ENCODE measurements at places on chromosomes 16 and 17.
A peak's percentile ranks its signal among the peaks of the same experiment; 100 is the strongest.

GRCh38 chr16:11414815-11415775 lies 69.8 kb downstream of the RMI2 start:
- DNase-seq = no peak

DNA sequence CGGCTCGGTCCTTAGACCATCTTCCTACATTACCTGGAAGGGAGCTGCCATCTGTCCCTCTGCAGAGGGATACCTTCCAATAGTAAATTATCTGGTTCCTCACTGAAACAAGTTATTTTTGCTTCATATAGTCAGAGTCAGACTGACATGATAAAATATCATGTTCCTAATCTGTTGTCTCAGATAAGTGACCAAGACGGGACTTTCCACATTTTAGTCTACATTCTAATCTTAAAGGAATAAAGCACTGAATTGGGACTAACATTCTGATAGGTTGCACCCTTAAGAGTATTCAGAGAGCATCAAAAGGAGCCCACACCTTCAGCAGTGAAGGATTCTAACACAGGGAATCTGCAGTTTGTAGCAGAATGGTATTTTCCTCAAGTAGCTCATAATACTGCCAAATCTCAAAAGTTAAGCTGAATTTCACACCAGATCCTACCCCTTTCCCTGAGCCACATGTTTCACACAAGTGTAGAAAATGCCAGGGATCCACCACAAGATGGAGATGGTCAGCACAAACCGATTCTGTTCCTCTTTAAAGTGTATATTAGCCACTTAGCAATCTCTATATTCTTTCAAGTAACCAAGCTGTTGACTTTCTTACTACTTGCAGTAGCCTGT lies 13.4 kb downstream of the GINS2 start:
- DNase-seq = no peak

GRCh38 chr17:62616993-62617893 lies 10.2 kb upstream of the MRC2 start:
- DNase-seq = no peak

GRCh38 chr17:2904135-2904534 lies 107.9 kb downstream of the RAP1GAP2 start:
- no peak for DNase-seq

GRCh38 chr16:2096853-2097595 lies 38.7 kb downstream of the PKD1 start:
- DNase-seq = no peak

GRCh38 chr16:75947626-75948239 lies 221.4 kb upstream of the CPHXL start:
- no peak for DNase-seq

- DNase-seq = no peak
These were observed 2.1 kb downstream of the RGS9 start for GRCh38 chr17:65139101-65139764.

DNA sequence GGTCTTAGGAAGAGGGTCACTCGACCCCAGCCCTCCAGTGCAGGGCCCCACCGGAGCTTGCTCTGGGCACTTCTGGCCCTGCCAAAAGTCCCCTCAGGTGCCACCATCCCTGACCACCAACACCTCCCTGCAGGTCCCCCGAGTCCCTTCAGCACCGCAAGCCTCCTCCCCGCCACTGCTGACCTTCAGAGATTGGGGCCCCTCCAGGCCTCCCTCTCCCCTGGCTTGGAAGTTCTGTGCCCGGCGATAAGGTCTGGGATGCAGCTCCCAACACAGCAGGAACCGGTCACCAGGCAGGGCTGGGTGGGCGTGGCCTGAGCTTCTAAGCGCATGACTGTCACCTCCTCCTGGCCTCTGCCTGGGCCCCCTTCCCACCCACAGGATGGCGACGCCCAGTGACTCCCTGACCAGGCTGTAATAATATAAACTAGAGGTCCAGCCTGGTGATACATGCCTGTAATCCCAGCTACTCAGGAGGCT lies 11.2 kb downstream of the PIEZO1 start:
- no peak for DNase-seq

- DNase-seq = no peak
These were observed 117.4 kb downstream of the HIC1 start for GRCh38 chr17:2172077-2172851.

GRCh38 chr17:78739331-78739931 lies 42.6 kb downstream of the CYTH1 start:
- DNase-seq = no peak

GRCh38 chr17:17811381-17812210 lies 25.2 kb downstream of the SREBF1 start:
- no peak for DNase-seq

GRCh38 chr16:85921026-85921425 lies 22.1 kb downstream of the IRF8 start:
- no peak for DNase-seq

- no peak for DNase-seq
These were observed 10.6 kb downstream of the ATP6V0D1 start for GRCh38 chr16:67470359-67470758.

- no peak for DNase-seq
These were observed 3.8 kb upstream of the GCSH start for GRCh38 chr16:81099958-81100357.

DNA sequence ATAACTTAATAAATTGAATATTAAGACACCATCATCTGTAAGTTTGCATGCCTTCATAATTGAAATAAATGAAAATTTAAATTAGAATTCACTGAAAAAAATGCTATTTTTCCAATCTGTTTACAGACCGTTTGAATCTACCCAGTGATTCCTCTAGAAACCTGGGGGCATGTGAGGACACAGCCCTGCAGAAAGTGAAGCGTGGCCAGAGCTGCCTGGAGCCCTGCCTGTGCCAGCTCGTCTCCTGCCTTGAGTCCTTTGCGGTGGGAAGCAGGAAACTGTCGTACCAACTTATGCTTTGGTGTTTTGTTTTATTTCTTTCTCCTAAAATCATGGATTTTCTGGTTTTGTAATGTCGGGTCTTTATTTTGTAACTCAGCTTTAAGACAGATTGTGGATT lies 67.8 kb upstream of the FA2H start:
- DNase-seq = no peak

GRCh38 chr16:47342055-47342454 lies 118.8 kb downstream of the ITFG1 start:
- no peak for DNase-seq

DNA sequence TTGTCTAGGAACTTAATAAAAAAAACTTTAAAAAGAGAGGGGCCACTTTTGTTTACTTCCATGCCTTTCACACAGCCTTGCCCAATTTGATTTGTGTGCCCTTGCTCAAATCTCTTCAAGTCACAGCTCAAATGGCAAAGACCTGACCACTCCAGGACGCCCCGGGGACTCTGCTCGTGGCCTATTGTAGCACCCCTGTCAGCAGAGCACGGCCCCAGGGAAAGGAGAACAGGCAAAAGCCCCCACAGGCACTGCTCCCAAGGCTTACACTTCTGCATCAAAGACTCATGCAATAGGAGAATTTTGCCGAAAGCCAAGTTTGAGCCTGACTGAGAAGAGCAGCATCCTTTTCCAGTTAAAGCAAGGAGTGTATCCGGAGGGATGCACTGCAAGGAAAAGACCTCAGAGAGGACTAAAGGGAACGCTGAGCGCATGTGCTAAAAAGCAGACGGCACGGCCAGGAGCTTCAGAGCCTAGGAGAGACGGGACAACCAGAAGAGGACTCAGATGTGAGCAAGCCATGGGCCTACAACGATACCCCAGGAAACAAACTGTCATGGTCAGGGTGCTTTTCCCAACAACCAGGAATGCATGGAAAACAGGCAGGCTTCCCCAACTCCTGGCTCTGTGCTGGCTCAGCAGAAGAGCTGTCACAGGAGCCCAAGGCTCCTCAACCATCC lies 8.2 kb downstream of the CREBBP start:
- DNase-seq = no peak

DNA sequence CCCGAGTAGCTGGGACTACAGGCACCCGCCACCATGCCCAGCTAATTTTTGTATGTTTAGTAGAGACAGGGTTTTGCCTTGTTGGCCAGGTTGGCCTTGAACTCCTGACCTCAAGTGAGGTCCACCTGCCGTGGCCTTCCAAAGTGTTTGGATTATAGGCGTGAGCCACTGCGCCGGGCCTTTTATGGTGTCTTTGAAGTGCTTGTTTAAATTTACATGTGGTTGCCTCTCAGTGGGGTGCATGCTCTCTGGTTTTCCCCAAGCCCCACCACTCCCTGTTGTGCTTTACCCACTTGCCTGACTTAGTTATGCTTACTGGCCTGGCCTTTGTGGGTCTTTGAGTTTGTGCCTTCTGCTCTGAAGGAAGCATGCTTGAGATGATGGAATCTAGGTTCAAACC lies 132.0 kb downstream of the PRKCB start:
- no peak for DNase-seq

GRCh38 chr17:9958586-9959281 lies 53.7 kb upstream of the RCVRN start:
- DNase-seq = no peak

DNA sequence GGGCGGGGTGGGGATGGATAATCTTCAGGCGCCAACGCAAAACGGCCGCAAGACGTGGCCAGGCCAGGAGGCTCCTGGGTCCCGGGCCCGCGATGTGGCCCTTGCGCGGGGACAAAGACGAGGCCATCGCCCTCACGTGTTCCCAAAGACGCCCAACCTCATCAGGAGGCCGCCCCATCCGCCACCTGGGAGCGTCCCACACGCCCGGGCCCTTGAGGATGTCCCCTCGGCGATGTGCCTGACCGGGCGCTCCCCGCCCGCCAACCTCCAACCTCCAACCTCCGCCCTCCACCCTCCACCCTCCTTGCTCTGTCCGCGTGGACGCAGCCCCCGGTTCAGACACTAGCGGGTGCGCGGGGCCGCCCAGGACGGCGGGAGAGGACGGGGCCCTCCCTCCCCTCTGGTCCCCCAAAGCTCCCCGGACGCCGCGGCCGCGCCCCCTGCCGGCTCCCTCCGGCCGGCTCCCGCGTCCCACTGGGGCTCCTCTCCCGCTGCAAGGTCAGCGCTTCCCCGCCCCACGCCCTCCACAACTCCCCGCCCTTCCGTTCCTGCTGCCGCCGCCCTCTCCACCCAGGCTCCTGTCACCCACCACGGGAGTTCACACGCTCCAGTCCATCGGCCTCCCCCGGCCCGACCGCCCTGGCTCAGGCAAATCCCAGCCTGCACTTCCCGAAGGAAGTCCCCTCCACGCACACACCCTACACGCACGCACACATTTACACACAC lies 250.8 kb upstream of the RPL38 start:
- DNase-seq = peak; percentile 15

DNA sequence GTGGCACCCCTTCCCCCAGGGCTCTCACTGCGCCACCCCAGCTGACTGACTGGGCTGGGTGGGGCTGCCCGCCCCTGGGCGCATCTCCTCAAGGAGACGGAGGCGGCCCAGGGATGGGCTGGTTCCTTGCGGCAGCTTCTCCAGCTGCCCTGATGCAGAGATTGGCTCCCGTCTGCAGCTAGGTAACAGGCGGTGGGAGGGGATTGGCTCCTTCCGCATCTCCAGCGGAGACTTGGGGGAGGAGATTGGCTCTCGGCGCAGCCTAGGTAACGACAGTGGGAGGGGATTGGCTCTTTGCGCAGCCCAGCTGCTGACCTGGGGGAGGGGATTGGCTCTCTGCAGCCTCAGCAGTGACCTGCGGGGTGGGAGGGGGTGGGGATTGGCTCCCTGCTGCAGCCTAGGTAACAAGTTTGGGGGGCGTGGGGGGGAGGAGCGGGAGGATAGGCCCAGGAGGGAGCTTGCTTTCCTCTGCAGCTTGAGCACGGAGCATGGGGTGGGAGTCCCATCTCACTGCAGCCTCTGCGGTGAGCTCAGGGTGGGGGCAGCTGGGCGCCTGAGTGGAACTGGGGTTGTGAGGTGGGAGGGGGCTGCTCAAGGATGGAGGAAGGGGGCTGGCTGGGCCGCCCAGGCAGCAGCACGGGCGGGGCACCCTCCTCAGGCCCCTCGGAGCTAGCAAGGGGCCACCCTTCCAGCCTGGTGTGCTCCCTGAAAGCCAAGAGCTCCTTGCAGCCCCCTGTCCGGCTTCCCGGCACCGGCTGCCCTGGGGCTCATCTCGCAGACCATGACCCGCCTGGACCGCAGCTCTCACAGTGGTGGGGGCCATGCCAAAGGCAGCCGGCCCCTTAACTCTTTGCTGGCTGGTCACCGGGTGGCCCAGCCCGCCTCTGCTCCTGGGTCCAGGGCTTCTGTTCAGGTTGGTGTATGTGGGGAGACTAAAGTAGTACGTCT lies 6.4 kb downstream of the NFE2L1 start:
- DNase-seq = no peak

- DNase-seq = no peak
These were observed 28.0 kb upstream of the CDH13 start for GRCh38 chr16:82598771-82599170.

- no peak for DNase-seq
These were observed 15.3 kb downstream of the SDK2 start for GRCh38 chr17:73628642-73629552.

DNA sequence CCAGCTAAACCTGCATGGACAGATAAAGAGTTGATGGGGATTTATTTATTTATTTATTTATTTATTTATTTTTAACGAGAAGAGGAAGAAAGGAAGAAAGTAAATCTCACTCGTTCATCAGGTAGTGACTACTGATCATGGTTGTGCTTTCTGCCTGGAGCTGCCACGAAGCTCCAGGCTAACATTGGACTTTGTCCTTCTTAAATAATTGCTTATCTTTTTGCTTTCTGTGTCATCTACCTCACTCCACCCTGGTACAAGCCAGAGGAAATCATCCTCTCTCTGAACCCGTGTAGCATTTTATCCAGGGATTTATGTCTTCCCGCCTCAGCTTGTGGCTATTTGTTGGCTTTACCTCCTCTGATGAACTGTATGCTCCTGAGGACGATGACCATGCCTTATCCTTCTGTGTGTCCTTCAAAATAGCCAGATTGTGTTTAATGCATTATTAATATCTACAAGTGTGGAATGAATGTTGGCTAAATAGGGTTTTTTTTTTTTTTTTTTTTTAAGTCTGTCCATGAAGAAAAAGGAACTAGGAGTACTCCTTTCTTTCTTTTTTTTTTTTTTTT lies 8.0 kb upstream of the SLC12A3 start:
- no peak for DNase-seq

DNA sequence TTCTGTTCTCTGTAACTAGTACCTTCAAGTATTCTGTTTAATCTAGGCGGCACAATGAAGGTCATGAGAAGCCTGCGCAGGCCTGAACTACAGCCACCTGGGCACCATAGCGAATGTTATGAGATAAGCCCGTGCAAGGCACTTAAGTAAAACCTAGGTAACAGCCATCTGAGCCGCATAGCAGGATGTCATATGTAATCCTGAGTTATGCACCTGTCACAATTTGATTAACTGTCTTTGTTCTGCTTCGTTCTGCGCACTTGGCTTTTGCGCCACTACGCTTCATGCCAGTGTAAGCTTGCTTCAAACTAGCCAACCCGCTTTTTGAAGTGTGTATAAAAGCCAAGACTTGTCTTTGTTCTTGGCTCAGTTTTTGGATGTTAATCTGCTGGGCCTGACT lies 449.8 kb downstream of the KCNJ18 start:
- no peak for DNase-seq

- no peak for DNase-seq
These were observed 183.5 kb downstream of the CPPED1 start for GRCh38 chr16:12620150-12620549.

- DNase-seq = no peak
These were observed 77.1 kb upstream of the RPL38 start for GRCh38 chr17:74126179-74126900.
